ENCODE measurements at places on chromosomes 2 and 18.

DNA sequence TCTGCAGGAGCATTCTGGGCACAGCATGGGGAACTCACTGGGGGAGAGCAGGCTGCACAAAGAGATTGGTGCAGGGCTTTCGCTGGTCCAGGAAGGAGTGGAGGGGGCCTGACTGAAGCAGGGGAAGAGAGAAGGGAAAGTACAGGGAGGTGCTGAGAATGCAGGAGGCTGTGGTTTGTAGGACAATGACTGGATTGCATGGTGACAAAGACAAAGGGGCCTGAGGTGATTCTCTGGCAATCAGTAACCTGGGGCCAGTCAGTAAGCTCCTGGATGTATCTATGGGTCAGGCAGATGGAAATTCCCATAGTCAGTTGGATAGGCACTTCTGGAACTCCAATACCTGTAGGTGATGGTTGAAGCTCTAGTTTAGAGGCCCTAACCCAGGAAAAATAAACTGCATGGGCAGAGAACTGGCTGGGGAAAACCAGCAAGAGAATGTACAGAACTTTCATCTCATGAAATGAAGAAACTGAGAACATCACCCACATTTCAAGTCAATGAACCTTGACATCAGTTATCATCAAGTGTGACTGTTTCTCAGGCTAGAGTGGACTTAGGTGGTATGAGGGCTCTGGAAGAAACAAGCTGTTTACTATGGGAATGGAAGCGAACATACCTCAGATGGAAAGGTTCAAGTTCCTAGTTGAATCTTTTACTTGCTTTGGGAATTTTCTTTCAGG lies 193.2 kb downstream of the TPGS2 start:
- DNase-seq, result no peak

DNA sequence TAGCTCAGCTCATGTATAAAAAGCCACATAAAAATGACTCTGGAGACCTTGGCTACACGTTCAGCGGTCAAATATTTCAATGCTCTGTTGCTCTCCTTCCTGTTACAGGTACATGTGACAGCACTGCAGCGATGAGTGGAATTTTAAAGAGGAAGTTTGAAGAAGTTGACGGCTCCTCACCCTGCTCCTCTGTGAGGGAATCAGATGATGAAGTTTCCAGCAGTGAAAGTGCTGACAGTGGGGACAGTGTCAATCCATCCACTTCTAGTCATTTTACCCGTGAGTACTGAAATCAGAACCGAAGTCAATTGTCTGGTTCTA lies 125.4 kb downstream of the CSRNP3 start:
- no peak for DNase-seq

DNA sequence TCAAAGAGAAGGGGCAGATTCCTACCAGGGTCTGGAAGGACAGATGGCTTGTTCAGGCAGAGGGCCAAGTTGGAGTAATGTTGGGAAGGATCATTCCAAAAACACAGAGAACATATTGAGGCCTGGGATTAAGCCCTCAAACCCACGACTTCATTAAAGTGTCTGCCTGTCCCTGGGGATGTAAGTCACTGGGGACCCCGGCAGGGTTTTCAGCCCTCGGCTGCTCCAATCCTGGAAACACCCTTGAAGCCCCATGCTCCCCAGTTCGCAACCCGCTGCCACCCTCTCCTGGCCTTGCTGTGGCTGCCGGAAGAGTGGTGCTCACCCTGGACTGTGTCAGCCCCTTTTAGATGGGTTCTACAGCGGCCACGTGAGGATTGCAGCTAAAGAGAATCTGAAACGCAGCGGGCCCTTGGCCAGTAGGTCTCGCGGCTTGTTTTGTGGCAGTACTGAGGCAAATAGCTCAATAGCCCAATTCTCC lies 79.9 kb downstream of the EPAS1 start:
- DNase-seq, result no peak

- DNase-seq, result no peak
Measured at GRCh38 chr2:10331702-10332401, 29.1 kb downstream of the HPCAL1 start.

DNA sequence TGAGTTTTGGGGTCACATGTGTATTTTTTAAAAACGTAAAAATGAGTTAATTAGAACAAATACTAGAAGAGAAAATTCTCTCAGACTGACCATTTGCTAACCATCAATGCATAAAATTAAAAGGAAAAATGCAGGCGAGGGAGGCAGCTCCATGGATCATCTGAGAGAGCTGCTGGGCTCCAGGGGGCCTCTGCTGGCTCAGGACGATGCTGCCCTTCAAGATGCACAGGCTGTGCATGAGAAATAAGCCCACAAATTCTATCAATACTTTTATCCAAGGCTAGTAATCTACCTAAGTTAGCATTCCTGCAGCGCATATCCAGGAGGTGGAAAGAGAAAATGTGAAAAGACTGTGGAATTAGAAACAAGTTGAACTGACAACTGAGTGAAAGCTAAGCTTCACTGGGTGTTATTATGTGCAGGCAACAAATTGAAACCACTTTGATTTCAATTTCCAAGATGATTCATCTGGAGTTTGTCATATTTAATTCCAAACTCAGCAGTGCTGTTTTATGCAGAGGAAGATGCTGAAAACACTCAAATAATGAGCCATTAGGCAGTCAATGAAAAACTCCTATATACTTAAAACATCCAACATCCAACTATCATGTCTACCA lies 261.1 kb downstream of the NBAS start:
- no peak for DNase-seq

GRCh38 chr2:189350540-189351209 lies 90.6 kb upstream of the WDR75 start:
- no peak for DNase-seq

GRCh38 chr2:69946351-69947324 lies 14.8 kb downstream of the ASPRV1 start:
- no peak for DNase-seq

DNA sequence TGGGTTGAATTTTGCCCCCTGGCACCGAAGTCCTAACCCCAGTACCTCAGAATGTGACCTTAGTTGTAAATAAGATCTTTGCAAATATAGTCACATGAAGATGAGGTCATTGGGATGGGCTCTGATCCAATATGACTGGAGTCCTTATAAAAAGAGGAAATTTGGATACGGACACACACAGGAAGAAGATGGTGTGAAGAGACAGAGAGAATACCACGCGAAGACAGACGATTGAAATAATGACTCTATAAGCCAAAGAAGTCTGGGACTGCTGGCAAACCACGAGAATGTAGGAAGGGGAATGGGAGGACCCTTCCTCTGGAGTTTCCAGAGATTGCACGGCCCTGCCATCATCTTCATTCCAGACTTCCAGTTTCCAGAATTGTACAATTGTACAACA lies 98.6 kb downstream of the CPO start:
- DNase-seq, result no peak

DNA sequence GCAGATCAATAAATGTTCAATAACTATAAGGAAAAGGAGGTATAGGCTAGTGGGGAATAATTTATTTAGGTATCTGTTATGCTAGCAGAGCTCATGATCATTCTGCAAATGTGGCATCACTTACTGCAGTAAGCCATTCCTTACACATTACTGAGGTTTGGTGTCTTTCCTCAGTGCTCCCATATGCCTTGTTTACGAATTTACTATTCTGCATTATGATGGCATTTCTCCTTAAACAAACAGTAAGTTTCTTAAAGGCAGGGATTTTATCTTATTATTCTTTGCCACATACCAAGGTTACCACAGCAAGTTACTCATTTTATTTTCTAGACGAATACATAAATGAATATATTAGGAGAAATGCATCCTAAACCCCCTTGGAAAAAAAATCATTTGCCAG lies 88.4 kb downstream of the DSEL start:
- DNase-seq, result no peak

GRCh38 chr2:240259201-240259923 lies 118.9 kb upstream of the OTOS start:
- DNase-seq, result no peak

DNA sequence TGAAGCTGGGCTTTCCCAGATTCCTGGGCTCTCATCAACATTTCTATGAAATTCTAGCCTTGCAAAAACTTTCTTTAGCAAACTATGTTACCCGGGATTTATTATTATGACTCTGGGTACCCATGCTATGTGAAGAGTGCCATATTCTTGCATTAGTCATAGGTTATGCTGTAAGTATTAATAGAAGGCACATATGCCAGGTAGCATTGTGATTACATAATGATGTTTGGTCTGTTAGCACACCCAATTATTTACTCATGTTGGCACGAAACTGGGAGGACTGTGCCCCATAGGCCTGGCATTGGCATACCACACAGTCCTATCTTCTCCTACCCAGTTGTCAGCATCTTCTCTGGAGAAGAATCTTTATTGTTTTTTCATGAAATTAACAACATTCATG lies 171.0 kb downstream of the SLC4A3 start:
- no peak for DNase-seq

GRCh38 chr2:240983361-240983995 lies 14.9 kb upstream of the SNED1 start:
- no peak for DNase-seq

- DNase-seq, result no peak
Measured at GRCh38 chr2:101596333-101596732, 101.2 kb upstream of the MAP4K4 start.

GRCh38 chr2:220212296-220213080 lies 585.1 kb downstream of the SLC4A3 start:
- DNase-seq, result no peak

GRCh38 chr18:73973972-73974371 lies 173.7 kb downstream of the FBXO15 start:
- DNase-seq, result no peak

DNA sequence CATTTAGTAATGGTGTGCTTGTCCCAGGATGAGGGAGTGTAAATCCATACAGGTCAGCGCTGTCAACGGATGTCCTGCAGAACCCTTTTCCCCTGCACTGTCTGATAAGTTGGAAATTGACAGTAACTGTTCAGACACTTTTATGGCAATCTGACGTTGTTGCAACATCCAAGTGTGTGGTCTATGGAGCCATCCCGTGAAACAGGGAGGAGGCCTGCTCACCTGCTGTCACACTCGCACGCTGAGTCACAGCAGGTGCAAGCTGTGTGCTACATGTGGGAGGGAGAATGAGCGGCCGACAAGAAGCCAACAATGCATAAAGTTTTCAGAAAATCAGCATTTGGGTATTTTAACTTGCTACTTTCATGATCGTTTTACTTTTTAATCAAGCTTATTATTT lies 43.7 kb upstream of the RMDN2 start:
- DNase-seq, result no peak

GRCh38 chr2:16053437-16054257 lies 113.3 kb downstream of the MYCN start:
- DNase-seq, result no peak
